AG09319 (cell line): ENCODE measurements at places on chromosomes 11 and 22.

DNA sequence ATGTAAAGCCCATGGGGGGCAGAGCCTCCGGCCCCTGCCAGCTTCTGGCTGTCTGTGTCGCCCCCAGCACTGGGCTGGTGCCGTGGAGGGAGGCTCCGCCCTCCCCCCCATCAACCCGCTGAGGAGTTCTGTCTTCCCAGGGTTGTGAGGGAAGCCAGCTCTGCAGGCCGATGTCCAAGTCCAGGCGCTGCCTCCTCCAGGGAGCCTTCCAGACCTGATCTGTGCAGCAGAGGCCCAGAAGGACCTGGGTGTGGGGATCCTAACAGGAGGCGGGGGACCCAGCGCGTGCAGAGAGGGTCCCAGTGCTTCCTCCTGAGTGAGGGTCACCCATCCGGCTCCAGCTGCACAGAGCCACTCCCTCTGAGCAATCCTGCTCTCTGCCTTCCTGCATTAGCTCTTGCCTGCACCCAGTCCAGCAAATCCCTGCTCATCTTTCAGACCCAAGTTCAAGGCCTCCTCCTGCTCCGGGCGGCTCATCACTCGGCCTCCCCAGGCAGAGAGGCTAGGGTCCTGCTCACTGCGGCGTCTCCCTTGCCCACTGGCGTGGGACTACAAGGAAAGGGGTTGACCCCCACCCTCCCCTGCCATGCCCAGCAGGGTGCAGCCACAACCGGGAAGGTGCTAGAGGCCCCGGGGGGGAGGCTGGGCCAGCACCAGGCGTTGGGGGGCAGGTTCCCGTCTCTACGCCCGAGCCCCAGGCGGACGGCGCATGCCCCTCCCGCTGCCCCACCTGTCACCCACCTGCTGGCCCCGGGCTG lies 16.4 kb downstream of the PRR33 start:
- no peak for DNase-seq

- no peak for DNase-seq
These were observed 921.9 kb upstream of the TENM4 start for GRCh38 chr11:80362563-80363340.

DNA sequence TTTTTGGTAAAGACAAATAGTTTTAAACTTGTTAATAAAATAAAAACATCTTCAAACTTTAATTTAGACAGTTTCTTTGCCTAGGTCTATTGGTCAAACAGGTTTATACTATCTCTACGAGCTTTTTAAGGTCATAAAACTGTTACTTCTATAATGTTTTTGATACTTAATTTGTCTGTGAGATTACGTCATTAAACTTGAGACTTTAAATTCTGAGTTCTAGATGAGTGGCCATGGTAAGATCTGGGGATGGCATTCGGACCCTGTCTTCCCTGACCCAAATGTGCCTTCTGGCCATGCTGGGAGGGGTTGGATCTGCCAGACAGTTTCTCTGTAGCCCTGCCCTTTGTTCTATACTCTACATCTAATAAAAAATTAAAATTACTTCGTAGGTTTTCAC lies 497.8 kb downstream of the TMEM135 start:
- DNase-seq, result no peak

- DNase-seq, result no peak
These were observed 16.2 kb upstream of the LDLRAD3 start for GRCh38 chr11:35927682-35928081.

GRCh38 chr11:13065200-13065787 lies 56.2 kb downstream of the RASSF10 start:
- DNase-seq, result no peak

- no peak for DNase-seq
These were observed 657 bp upstream of the MAPK8IP2 start for GRCh38 chr22:50599816-50600455.

DNA sequence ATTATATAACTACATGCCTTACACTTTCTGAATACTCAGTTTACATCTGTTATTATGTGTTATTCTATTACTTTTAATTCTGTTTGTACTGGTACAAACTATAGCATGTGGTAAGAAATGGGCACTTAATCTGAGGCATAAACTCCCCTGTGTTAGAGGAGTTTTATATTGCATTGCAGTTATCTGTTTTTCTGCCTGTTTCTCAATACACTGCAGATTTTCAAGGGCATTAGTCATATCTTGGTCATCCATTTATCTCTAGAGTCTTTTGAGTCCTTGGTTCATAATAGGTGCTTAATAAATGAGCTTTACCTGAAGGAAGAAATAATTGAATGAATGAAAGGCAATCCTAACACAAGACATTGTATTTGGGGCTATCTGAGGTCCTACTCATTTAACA lies 182.9 kb upstream of the CTSC start:
- no peak for DNase-seq

DNA sequence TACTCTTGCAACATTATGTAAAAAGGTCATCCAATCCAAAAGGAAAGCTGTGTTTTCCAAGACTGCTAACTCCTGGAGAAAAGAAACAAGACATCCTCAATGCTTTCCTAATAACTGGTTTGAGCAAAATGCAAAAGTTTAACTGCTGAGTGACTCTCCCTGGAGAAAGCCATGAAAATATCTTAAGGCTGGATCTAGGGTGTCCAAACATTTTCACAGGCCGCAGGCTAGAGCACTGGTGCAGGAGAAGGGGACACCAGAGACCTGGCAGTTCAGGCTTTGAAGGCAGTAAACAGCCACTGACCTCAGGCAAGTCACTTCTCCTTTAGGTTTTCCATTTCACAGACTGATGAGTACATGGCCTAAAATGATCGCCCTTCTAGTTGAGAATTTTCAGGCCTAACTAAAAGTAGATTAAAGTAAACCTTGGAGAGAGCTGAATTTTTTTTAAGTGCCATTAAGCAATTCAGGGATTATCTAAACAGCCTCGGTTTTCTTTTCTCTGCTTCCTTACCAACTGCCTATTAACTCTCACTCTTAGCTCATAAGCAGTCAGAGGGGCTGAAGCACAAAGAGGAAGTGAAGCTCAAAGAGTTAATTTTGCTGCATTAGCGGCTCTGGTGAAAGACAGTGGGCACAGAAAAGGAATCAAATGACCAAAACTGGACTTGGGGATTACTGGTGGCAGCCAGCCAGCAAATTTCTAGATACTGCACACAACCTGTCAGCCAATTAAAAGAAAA lies 2.3 kb downstream of the CHKA start:
- no peak for DNase-seq

GRCh38 chr11:134661660-134662059 lies 249.6 kb upstream of the B3GAT1 start:
- no peak for DNase-seq
